Stimulated activated CD4-positive, alpha-beta T cell treated with anti-CD3 and anti-CD28 coated beads, Interleukin-15, amount 100 ng/mL, for 48 hours (primary cell): ENCODE measurements at places on chromosomes 5 and 9.

DNA sequence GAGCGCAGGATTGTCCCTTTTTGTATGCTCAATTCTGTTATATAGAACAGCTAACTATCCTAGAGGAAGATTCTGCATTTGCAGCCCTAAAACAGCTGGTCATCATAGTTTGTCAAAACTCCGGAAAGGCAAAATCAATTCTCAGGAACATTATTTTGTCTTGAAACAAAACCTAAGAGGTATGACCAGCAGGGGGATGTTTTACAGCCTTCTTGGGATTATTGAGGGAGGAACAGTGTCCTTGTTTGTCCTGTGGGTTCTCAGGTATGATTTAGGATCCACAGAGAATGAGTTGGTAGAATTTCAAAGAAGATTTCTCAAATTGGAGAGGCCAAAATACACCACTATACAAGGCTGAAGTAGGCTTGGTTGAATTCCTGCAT, 136.4 kb downstream of the ZSWIM6 start:
- no peak for DNase-seq

GRCh38 chr9:120692901-120693699, 21.2 kb downstream of the MEGF9 start:
- DNase-seq, result no peak

DNA sequence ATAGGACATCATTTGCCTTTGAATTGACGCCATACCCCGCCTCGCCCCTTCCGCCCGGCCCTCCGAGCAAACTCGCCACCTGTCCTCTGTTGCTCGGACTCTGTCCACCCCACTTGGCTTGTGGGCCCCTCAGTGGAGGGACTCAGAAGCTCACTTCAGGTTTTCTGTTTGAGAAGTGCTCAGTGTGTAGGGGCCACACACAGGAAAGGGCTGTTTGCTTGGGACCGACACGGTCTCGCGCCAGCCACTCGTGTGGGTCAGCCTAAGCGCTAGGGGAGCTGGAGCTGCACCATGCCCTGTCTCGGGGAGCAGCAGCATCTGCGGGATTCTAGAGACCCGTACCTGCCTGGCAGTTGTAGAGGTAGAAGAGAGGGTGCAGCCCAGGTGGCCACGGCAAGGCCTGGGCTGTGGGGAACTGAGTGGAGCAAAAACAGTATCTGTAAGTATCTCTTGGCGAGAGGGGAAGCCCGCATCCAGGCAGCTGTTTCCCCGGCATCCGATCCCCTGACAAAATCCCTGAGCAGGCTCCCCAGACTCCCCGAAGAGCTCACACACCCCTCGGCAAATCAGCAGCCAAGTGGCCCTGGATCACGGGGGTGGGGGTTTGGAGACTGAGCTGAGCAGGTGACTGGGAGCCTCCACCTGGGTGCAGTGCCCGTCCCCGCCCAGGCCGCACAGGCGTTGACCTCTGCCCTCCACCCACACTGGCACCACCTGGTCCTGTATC, 52.2 kb downstream of the COL5A1 start:
- no peak for DNase-seq

DNA sequence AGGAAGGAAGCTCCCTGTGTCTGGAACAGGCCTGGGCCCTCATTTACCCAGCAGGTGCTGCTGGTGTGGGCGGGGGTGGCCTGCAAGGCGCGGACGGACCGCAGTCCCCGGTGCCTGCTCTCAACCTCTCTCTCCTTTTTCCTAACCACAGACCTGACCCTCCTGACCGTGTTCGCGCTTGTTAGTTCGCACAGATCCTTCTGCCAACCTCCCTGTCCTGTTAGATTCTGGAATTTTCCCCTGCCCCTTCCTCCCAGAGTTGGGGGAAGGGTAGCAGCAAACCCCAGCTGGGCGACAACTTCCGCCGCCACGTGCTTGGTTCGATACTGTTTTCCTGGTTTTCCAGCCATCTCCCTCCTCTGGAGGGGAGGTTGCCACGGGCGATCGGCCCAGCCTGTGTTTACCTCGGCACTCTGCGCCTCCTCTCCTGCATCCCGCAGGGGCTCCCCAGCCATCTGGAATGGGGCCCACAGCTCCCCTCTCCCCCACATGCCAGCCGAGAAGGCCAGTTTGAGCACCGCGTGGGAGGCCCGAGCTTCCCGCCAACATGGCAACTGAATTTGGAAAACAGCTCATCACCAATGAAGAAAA, 70.8 kb upstream of the UNC5A start:
- DNase-seq, result no peak

GRCh38 chr5:132762246-132763000, 14.6 kb downstream of the SEPTIN8 start:
- no peak for DNase-seq

DNA sequence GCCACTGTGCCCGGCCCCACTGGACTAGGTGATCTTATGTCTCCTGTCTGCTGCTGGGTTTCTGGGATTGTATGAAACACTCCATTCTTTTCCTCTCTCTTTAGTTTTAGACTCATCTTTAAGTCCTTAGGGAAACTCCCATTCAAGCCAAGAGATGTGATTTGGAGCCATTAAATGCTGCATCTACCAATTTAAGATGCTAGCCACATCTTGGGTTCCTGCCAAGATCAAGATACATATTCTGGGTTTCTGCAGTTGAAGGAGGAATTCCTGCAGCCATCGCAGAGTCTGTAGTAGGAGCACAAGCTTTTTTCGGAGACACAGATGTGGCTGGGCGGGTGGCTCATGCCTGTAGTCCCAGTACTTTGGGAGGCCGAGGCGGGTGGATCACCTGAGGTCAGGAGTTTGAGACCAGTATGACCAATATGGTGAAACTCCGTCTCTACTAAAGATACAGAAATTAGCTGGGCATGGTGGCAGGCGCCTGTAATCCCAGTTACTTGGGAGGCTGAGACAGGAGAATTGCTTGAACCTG, 23.2 kb downstream of the STXBP1 start:
- DNase-seq, result no peak

- DNase-seq, result no peak
Measured at GRCh38 chr9:135877791-135878527, 29.4 kb downstream of the CAMSAP1 start.

DNA sequence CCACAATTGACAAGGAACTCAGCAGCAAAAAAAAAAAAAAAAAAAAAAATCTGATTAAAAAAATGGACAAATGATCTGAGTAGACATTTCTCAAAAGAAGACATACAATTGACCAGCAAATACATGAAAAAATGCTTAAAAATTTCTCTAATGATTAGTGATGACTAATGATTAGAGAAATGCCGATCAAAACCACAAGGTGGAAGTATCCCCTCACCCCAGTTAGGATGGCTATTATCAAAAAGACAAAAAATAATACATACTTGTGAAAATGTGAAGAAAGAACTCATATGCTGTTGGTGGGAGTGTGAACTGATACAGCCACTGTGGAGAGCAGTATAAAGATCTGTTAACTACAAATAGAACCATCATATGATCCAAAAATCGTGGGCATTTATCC, 245.3 kb downstream of the OSTF1 start:
- DNase-seq, result no peak

DNA sequence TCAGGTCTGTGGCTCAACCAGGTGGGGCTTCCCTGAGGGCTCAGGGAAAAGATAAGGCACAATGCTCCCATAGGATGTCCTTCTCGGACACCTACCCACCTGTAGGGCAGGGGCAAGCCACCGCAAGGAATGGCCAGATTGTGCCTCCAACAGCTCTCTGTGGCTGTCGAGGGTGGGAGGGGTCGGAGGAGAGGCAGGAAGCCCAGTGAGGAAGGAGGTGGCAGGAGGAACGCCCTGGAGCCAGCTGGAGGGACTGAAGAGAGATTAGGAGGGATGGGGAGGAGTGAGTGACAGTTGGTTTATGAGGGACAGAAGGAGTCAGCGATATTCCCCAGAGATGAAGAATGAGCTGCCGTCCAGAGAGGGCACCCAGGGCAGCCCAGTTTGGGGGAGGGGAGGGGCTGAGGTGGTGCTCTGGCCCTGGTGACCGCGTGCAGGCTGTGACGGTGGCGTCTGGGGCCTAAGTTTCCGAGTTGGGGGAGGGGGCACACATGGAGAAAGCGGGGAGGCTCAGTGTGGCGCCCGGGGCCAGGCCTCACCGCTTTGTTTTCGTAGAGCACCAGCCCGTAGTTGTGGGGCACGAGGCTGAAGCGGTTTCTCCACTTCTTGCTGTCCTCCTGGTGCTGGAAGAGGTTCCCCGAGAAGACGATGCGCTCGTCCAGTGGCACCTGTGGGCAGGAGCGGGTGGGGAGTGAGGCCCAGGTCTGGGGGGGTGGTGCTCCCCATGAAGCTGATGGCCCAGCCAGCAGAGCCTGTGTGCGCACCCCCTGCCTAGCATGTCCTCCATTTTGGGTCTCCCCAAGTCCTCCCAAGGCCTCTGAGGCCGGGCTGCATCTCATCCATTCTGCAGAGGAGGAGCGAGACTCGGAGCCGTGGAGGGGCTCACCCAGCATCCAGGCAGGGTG, 75.6 kb downstream of the LRSAM1 start:
- no peak for DNase-seq

GRCh38 chr5:67809589-67809988, 406.0 kb upstream of the PIK3R1 start:
- DNase-seq, result no peak

DNA sequence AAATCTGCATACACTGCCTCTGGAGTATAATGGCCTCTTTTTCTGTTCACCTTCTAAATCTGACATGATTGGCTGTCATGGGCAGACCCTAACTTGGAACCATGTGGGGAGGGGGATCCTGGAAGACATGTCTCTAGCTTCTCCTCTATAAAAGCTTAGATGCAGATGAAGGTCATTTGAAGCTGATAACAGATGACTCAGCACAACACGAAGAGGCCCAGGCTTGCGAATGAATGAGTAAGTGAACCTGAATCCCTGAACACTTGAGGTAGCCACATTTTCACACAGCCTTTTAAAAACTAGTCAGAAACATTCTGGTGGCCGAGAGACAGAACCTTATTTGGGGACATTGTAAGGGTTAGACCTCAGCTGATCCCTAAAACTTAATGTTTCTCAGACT, 282.6 kb downstream of the ELAVL2 start:
- DNase-seq, result no peak

DNA sequence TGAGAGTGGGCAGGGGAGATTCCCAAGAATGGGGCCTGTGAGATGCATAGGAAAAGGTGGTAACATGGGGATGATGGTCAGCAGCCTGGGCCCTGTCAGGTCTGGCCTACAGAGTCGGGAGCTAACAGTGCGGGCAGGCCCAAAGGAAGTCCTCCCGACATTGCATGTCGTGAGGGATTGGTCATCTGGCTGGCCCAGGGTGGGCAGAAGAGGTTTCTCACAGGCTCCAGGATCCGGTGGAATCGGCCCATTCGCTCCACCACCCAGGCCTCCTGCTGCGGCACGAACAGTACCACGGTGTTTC, 514 bp downstream of the STOML2 start:
- no peak for DNase-seq

GRCh38 chr9:101365181-101365580, 19.6 kb downstream of the BAAT start:
- no peak for DNase-seq

DNA sequence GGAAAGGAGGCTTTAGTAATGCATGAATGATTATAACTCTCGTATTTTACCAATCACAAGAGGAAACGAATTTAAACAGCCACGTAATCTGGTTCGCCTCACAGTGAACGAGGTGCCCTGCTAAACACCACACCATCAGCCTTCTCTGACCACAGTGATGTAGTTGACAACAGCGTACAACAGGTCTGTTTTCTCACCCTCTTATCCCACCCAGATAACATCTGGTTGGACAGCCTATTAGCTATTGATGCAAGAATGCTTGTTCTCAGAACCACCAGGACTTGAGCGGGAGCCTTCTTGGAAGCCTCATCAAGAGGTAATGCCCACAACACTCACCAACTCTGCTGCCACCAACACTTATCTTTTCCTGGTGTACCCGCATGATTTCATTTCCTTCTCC, 23.3 kb downstream of the SLC1A3 start:
- no peak for DNase-seq

DNA sequence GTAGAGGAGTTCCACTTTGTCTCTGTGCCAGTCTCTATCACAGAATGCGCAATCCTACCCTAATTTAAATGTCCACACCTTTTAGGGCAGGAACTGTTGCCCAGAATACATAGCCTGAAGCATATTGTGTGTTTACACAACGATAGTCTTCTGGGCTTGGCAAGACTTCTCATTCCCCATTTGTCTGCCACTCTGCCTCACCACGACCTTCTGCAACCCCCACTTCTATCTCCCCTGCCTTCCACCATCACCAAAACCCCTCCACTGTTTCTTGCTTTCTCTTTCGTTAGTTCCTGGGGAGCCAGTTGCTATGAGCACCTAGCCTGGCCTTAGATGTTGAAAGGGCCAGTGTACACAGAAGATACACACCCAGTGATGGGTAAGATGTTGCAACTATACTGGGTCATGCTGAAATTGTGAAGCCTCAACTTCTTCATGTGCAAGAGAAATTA, 883 bp upstream of the RNF145 start:
- no peak for DNase-seq

GRCh38 chr5:34627794-34628193, 28.3 kb upstream of the RAI14 start:
- no peak for DNase-seq

DNA sequence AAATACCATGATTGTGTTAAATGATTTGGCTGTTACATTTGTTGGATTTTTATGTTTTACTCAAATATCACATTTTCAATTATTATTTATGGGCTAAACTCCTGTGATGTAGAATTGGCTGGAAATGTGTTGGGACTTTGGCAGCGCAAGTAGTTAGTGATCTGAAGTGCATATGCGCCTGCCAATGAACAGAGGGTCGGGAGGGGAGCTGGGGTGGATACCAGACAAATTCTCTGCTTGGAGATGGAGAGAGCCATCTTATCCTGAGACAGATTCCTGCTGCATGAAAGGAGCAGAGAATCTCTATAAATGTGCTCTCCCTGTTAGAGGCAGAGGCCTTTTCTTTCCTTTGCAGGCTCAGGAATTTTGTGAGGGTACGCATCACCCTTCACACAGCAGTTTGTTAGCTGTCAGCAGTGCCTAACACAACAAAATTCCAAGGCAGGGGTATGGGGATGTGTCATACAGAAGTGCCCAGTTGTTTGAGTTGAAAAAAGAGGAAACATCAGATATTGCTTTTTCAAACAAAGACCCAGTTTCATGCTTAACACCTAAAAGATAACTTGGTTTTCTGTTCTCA, 489.1 kb downstream of the CSNK1G3 start:
- no peak for DNase-seq

- DNase-seq, result no peak
Measured at GRCh38 chr5:139137697-139138096, 60.5 kb downstream of the SIL1 start.

DNA sequence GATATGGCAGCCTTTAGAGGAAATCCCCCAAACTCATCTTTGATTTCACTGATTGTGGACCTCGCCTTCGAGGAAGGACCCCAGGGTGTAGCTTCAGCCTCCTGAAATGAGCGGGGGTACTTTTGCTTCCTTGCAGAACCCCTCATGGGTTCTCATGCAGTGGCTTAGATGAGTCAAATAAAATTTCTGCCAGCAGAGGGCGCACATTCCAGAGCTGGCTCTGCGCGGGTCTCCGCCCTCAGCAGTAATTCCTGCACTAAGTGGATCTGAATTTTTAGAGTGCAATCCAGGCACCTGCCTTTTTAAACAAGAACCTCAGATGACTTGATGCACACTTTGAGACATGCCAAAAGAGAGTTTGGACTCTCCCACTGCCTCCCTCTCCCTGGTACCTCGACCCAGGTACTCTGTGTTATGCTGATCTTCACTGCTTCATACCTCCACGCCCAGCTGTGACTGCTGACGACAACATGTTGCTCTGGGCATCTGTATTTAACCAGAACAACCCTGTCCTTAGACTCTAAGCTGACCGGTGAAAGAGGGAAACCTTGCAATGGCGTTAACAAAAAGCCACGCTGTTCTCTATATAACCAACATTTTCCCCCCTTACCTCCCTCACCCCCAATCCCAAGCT, 7.3 kb downstream of the EGFLAM start:
- peak; percentile 51 for DNase-seq

GRCh38 chr9:71589612-71590011, 178.7 kb downstream of the CEMIP2 start:
- no peak for DNase-seq
